Suppressor macrophage (primary cell): ENCODE measurements at places on chromosomes 6 and 20.

DNA sequence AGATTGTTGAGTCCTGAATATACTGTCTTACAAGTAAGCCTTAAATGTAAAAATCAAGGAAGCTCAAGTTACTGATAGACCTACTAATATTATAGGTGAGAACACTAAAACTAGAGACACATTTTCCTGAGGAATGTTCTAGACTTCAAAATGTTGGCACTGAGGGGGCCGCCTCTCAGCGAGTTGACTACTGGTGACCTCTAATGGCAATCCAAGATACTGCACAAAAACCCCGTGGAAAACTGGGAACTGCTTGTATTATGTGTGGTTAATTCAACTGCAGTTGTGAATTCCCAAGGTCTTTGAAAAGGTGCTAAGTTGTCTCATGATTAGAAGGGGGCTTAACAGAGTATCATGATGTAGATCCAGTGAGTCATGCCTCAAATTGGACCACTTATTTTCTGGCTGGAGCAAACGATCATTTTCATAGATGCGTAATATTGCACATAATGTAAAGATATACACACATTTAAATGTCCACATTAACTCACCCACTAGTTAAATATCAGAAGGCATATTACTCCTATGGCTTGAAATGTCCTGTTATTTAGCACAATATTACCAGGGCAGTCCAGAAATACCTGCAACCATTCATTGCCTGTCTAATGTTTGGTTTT is 336.2 kb downstream of the FOXA2 start:
- DNase-seq = peak; percentile 17

GRCh38 chr6:69138893-69139494 is 503.9 kb downstream of the ADGRB3 start:
- DNase-seq = no peak

GRCh38 chr20:33147299-33147698 is 20.7 kb upstream of the BPIFA2 start:
- no peak for DNase-seq

- no peak for DNase-seq
Observed at GRCh38 chr20:56994006-56994405, 272.4 kb downstream of the BMP7 start.

DNA sequence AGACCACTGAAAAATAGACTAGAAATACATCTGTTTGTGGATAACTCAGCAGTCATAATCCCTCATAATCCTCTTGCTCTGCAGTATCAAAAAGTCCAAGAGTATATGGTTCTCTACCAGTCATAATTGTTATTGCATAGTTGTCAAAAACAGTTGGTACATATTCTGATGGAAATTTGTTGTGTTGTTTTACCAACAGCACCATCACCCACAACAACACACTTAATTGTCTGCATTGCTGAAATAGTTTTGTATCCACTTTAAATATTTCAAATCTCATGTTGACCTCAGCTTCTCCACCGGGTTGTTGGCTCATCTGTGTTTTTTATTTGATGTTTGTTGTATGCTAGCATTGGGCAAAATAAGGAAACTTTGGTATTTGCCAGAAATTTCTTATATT is 39.4 kb downstream of the ITCH start:
- DNase-seq = no peak
